ENCODE measurements at places on chromosomes 16 and 17. TPM values are rescaled to one million over a fixed set of nuclear protein-coding genes. Genes with fewer than 3 reads are reported as not detected.

- no peak overlapping the region for H3K27ac ChIP-seq
- DNase-seq: no peak
- H3K27me3 ChIP-seq: peaks cover 17% of the 10 kb centered on the region
- H3K4me1 ChIP-seq: no peaks in the 10 kb centered on the region
- no peaks in the 10 kb centered on the region for H3K36me3 ChIP-seq
- H3K4me3 ChIP-seq: no peak overlapping the region
Observed at GRCh38 chr17:7993972-7994589, 8.3 kb upstream of the GUCY2D start.

DNA sequence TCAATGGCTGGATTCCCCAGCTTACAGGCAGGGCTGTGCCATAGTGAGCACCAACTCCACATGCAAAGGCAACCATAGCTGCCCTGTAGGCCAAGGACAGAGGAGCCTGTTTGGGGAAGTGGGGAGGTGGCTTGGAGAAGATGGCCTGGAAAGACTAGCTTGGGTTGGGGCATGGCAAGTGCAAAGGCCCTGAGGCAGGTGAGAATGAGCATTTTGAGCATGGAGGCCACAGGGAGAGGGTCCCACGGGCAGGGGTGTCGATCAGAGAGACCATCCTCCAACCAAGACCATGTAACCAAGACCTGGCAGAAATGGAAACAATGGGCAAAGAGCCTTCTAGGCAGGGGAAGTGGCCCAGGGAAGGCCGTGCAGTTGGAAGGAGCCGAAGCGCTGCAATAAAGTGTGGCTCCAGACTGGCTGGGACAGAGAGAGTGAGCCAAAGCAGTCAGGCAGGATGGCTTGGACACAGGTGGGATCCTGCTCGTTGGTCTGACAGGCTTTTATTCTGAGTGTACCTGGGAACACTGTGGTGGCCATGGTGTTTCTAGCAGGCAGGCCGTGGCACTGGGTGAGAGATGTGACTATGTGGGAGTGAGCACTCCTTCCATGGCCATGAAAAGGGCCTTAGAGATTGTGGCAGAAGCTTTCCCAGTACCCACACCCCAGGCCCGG is 24.8 kb upstream of the MPRIP start:
- peaks cover 25% of the 10 kb centered on the region for H3K4me1 ChIP-seq
- H3K4me3 ChIP-seq: no peak overlapping the region
- no peaks in the 10 kb centered on the region for H3K27me3 ChIP-seq

DNA sequence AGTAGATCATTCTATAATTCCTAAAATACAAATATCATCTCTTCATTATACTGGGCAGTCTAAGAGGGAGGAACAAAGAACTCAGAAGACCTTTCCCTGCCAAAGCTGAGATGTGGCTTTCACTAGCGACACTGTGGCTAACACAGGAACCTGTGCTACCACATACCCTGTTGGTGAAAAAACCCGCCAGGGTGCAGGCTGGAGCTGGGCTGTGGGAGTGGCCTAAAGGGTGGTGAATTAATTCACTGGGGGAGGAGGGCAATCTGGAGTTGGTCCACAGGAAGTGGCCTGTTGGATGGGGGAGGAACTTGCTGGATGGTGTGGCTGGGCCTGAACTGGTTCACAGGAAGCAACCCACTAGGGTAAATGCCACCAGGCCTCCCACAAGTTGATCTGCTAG is 7.4 kb downstream of the ZNF594 start:
- no peaks in the 10 kb centered on the region for H3K4me1 ChIP-seq
- H3K36me3 ChIP-seq: peaks cover 74% of the 10 kb centered on the region
- no peaks in the 10 kb centered on the region for H3K27me3 ChIP-seq
- no peak overlapping the region for H3K27ac ChIP-seq
- H3K4me3 ChIP-seq: no peak overlapping the region

DNA sequence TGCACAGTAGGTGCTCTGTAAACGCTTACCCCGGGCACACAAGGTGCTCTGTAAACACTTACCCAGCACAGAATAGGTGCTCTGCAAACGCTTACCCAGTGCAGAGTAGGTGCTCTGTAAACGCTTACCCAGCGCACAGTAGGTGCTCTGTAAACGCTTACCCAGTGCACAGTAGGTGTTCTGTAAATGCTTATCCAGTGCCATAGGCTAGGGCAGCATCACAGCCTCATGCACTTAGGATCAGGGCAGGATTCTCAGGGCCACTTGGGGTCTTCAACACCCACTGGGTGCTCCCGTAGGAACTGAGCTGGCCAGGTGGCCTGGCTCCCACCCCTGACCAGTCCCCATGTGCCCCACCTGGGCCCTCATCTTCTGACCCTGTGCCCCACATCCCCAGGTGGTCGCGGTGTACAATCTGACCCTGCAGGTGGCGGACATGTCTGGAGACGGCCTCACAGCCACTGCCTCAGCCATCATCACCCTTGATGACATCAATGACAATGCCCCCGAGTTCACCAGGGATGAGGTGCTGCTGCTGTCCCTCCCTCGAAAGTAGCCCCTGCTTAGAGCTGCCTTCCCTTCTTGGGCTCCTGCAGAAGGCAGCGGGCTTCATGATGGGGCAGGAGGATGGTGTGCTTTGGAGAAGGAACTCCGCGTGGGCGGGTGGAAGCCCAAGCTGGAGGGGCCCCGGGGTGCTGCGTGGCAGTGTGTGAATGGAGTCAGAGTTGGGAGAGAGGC is 13.1 kb downstream of the SLC22A31 start:
- no peak for DNase-seq
- H3K27ac ChIP-seq: peak overlapping the region; percentile 29
- no peak overlapping the region for H3K4me3 ChIP-seq
- H3K36me3 ChIP-seq: no peaks in the 10 kb centered on the region
- H3K4me1 ChIP-seq: no peaks in the 10 kb centered on the region

DNA sequence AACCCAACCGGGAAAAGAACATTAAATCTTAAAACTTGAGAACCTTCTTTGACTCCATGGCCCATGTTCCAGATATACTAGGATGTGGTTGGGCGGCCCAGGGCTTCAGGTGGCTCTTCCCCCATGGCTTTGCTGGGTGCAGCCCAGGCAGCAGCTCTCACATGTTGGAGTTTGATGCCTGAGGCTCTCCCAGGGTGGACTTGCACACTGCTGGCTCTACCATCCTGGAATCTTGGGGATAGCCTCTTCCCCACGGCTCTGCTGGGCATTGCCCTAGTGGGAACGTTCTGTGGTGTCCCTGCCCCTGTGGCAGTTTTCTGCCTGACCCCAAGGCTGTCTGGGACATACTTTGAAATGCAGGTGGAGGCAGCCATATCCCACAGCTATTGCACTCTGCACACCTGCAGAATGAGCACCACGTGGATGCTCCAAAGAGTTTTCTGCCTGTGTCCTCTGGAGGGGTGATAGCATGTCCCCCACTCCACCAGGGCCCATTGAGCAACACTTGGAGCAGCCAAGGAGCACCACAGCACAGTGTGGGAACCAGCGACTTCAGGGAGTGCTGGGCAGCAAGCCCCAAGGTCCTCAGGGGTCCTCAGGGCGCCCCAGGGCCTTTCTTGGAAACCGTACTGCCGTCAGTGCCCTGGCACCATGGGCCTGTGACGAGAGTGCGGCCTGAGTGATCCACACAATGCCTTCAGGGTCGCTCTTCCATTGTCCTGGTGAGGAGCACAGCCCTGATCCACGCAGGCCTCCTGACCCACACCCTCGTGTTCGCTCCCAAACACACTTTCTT is 70.8 kb downstream of the GOSR1 start:
- no peak overlapping the region for H3K27ac ChIP-seq
- no peak overlapping the region for H3K4me3 ChIP-seq
- H3K27me3 ChIP-seq: no peaks in the 10 kb centered on the region
- no peaks in the 10 kb centered on the region for H3K36me3 ChIP-seq
- peak; percentile 67 for DNase-seq

GLIS2 gene
- 58.7 TPM for total RNA-seq

TANGO6 gene
- total RNA-seq: 13.1 TPM

NPIPB9 gene
- total RNA-seq: 2.9 TPM
